ENCODE measurements at places on chromosomes 3 and 15. TPM values are rescaled to one million over a fixed set of nuclear protein-coding genes. Genes with fewer than 3 reads are reported as not detected.

DNA sequence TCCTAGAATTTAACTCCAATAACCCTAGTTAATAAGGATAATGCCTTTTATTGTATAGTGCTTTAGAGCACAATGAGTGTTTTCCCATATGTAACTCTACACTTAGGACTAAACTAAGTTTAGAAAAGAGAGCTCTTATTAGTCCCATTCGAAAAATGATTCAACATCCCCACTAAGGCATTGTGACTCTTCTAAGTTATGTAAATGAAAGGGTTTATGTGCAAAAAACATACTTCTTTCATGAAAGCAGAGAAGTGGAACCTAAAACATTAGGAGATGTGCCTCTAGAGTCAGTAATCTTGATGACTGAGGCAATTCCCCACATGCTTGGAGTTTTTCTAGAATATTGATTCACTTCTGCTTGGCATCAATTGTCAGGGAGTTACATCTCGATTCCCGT, 344.1 kb upstream of the ZNF717 start:
- no peak for DNase-seq

GRCh38 chr3:184022323-184022722, 4.6 kb upstream of the ABCC5 start:
- DNase-seq: no peak

DNA sequence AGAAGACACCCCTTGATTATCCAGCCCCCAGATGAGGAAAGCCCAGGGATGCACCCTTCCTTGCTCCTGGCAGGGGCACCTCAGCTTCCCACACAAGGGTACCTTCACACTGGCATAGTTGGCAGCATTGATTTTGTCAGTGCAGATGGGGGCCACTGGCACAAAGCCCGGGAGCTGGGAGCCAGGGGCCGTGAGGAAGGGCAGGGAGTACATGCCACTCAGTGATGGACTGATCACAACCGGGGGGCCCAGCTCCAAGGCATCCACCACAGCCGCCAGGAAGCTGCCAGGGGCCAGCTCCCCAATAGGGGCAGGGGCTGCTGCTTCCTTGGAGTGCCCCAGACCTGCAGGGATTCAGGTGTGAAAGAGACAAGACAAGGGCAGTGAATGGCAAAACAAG, 2.6 kb upstream of the PCBP4 start:
- no peak for DNase-seq

GRCh38 chr3:39548282-39548681, 80.8 kb downstream of the MOBP start:
- no peak for DNase-seq

DNA sequence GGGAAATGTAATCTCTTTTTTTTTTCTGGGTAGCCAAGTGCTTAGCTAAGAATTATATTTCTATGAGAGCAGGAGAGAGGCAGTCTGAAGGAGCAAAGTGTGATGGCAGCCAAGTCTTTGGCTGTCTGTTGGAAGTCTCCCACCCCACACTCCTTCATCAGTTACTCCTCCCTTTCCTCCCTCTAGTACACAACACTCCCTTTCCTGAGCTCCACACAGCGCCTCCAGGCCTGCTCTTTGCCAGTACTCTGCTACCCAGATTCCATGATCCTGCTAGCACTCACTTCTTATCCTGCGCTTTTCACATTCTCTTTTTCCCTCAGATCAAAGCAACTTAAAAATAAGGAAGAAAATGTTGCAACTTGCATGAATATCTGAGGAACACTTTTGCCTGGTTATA, 37.4 kb upstream of the SNRK start:
- no peak for DNase-seq

DNA sequence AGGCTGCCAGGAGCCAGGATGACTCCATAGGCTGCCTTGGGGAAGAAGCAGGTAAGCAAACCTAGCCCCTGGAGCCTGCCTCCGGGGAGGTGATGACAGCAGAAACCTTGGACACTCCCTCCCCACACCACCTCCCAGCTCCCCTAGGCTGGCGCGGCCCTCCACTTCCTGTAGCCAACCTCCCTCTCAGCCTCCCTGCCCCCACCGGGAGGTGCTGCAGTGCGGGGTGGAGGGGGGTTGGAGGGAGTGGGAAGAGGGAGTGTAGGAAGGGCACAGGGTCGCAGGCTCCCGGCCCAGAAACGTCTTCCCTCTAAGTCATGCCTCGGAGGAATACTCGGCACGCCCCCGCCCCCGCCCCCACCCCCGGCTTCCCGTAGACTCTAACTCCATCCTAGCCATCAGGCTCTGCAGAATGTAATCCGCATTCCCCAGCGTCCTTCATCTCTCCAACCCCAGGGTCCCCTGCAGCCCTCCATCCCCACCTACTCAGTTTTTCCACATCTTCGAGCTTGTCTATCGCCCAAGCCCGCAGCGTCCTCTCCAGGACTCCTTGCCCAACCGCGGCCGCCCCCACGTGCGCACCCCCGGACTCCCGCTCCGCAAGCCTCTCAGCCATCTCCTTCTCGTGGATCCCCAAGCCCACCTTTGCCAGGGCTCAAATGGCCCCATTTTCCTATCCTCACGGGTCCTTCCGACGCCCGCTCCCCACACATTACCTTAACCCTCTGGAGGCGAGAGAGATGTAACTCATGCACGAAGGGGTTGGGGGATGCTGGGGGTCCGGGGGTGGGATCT, 528 bp downstream of the LPCAT4 start:
- no peak for DNase-seq

- DNase-seq: no peak
Observed at GRCh38 chr15:33084661-33085060, 109.9 kb downstream of the FMN1 start.

GRCh38 chr3:95311272-95311671, 1248.4 kb downstream of the NSUN3 start:
- DNase-seq: no peak

GRCh38 chr15:85097725-85098124, 116.1 kb downstream of the PDE8A start:
- peak; percentile 21 for DNase-seq

GRCh38 chr3:55309336-55309735, 177.8 kb downstream of the WNT5A start:
- DNase-seq: peak; percentile 21

DNA sequence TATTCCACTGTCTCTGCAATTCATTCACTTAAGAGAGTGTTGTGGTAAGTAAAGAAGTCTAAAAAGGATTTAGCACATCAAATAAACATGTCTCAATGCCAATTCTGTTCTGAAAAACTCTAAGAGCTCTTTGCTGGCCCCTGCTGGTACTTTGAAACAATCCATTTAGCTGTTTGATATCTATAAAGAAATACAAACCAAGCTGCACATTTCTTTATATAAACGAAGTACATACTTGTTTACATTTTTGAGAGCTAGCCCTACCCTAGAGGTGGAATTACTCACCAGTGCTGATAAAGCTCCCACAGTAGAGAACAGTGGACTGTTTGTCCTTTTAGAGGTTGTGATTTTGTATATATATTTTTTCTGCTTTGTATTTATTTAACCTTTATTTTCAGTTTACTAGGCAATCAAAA, 75.5 kb downstream of the NEDD4 start:
- DNase-seq: peak; percentile 93

- DNase-seq: no peak
Observed at GRCh38 chr3:14884665-14885064, 62.7 kb upstream of the NR2C2 start.

GRCh38 chr3:123832692-123833397, 51.3 kb downstream of the MYLK start:
- no peak for DNase-seq

DNA sequence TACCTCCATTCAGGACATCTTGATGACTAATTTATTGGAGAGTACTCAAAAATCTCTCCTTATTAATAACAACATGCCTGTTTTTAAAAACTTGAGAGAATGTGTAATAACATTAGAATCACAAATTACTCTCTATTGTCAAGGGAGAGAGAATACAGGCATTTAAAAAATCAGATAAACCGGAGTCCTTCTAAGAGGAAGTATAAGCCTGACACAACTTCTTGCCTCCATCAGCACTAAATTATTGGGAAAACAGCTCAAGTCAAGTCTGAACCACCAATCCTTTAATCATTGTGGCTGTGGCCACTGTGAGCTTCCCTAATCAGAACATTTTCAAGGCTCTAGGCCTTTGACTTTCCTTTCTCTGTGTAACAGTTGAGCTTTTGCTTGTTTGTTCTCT, 38.0 kb downstream of the SSR3 start:
- no peak for DNase-seq

DNA sequence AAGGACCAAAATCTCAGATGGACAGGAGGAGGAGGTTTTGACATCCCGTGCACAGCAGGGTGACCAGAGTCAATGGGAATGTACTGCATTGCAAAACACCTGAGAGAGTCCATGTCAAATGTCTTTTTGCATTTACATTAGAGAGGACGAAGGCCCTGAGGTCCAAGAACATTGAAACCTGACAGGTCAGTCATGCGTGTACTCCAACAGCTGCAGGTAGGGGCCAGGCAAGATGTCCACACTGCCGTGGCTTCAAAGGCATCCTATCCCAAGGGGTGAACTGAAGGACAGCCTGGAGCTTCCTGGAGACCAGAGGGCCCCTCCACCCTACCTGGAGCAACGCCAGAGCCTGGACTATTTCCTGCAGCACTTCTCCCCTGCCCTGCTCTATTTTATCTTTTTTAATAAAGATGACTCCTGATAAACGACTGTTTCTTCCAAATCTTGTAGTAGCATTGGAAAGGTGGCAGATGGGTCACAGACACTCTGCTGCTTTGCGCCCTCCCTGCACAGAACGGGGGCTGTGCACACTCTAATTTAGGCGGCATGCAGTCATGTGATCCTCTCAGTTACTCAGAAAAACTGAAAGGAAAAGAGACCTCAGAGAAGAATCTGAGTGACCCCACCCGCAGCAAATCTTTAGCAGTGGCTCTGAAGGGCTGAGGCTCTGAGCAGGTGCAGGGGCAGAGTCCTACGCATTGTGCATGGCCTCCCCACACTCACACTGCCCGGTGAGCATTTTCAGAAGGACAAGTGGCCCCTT, 68.2 kb downstream of the HMCES start:
- DNase-seq: no peak

GRCh38 chr15:96470681-96471310, 140.3 kb downstream of the NR2F2 start:
- no peak for DNase-seq

DNA sequence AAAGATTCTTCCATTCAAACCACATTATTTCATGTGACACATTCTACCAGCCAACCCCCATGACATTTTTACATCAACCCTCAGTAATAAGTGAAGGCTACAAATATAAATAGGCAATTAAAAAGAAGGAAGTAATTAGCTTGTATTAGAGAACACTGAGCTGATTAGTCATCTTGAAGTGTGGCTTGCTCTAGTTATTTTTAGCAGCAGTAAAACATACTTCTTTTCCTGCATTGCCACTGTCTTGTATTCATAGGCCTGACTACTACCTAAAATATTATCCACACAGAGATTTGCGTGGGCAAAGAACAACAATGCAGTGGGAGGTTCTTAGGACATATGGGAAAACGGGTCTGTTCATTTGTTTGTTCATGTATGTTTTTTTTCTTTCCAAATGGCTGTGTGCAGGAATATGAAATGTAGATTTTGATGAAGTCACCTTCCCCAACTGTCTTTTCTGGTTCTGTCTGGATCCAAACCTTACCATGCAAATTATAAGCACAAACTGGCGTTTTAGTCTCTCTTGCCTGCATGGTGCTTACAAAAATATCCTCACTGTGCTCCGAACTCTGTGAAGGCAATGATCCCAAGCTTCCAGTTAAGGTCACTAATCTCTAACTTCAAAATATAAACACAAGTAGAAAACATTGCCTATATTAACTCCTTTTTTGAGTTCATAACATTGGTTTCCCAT, 31.5 kb upstream of the TM4SF4 start:
- DNase-seq: peak; percentile 90

- no peak for DNase-seq
Observed at GRCh38 chr3:54514416-54514815, 392.1 kb downstream of the CACNA2D3 start.

- DNase-seq: no peak
Observed at GRCh38 chr15:35546511-35547381, 781 bp upstream of the DPH6 start.

- DNase-seq: no peak
Observed at GRCh38 chr15:38525489-38525888, 39.1 kb downstream of the RASGRP1 start.

- no peak for DNase-seq
Observed at GRCh38 chr15:49441356-49441755, 18.3 kb downstream of the FGF7 start.

GRCh38 chr3:67515778-67516177, 138.6 kb downstream of the SUCLG2 start:
- DNase-seq: no peak

GRCh38 chr3:42027571-42027970, 63.6 kb upstream of the TRAK1 start:
- no peak for DNase-seq

THPO gene
- not detected for total RNA-seq

PDZRN3 gene
- 18.0 TPM for total RNA-seq

P4HTM gene
- total RNA-seq: 29.4 TPM

SERPINI2 gene
- total RNA-seq: not detected

DAZL gene
- not detected for total RNA-seq

MST1R gene
- total RNA-seq: 0.20 TPM

GRIP2 gene
- total RNA-seq: not detected

RASL12 gene
- not detected for total RNA-seq

CCR8 gene
- not detected for total RNA-seq

PPM1L gene
- 1.1 TPM for total RNA-seq

PATL2 gene
- not detected for total RNA-seq

ACOX2 gene
- 13.6 TPM for total RNA-seq

MRPL46 gene
- total RNA-seq: 29.5 TPM

EFCAB12 gene
- not detected for total RNA-seq

UBE3A gene
- total RNA-seq: 81.3 TPM

ECE2 gene
- total RNA-seq: not detected

CCR5 gene
- total RNA-seq: not detected

ZKSCAN7 gene
- 0.55 TPM for total RNA-seq

PCSK6 gene
- total RNA-seq: not detected

GOLGA8S gene
- not detected for total RNA-seq

All from HFFc6 (cell line).